ENCODE measurements at places on chromosomes 6 and 20.

DNA sequence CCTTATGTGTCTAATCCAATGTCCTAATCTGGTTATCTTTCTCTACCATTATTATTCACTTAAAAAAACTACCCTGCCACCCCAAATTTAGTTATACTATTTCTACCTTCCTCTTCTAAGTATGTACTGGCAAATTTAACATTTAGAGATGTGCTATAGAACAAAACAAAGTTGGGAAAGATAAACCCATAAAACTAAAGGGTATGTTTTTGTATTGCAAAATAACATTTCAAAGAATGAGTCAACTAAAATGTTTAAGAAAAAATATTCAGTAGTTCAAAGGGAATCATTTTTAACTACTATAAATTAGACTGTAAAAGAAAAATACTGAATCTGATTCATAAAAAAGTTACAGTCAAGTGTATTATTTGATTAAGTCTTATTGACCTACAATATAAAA lies 103.0 kb downstream of the LMBRD1 start:
- DNase-seq = no peak

DNA sequence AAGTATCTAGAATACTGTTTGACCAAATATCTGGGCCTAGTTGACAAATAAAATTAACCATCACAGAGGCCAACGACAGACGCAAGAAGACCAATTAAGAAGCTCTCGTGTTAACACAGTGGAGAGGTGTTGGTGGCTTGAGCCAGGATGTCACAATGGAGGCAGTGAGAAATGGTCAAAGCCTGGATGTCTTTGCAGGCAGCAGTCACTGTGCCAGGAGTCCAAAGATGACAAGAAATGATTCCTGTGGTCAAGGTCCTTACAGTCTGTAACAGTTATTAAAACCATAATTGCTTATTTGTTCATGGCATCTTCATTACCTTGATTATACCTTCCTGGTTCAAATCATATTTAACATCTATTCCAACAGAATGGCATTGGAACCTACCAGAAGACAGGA lies 91.3 kb upstream of the EDN1 start:
- DNase-seq = no peak

- DNase-seq = no peak
Observed at GRCh38 chr6:15166121-15166520, 79.7 kb upstream of the JARID2 start.

- no peak for DNase-seq
Observed at GRCh38 chr6:145733810-145734209, 1.5 kb downstream of the EPM2A start.

DNA sequence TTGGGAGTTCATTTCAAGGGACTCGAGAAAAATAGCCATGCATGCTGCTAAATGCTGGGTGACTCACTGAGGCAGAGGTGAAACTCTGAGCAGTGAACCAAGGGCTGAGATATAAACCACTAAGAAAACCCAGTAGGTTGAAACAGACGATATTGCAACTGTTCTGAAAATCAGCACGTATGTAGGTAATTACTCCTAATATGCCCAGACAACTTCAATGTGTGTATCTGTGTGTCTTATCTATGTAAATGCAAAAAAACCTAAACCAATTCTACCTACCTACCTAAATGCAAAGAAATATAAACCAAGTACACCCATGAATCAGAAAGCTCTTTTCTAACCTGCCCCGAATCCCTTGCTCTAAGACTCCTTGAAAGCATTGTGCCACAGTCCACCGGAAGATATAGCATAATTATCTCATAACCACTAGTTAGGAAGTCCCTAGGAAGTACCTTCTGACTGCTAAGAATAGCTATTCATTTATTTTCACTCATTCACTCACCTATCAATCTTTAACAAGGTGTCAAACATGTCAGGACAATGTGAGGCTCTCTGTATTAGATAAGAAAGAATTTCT lies 458.7 kb upstream of the RUNX2 start:
- no peak for DNase-seq
